AG04449 (cell line): ENCODE measurements at places on chromosomes 7 and 10.

GRCh38 chr7:38189231-38189938 lies 11.3 kb downstream of the STARD3NL start:
- DNase-seq: no peak

GRCh38 chr7:42350801-42351200 lies 113.8 kb upstream of the GLI3 start:
- no peak for DNase-seq

DNA sequence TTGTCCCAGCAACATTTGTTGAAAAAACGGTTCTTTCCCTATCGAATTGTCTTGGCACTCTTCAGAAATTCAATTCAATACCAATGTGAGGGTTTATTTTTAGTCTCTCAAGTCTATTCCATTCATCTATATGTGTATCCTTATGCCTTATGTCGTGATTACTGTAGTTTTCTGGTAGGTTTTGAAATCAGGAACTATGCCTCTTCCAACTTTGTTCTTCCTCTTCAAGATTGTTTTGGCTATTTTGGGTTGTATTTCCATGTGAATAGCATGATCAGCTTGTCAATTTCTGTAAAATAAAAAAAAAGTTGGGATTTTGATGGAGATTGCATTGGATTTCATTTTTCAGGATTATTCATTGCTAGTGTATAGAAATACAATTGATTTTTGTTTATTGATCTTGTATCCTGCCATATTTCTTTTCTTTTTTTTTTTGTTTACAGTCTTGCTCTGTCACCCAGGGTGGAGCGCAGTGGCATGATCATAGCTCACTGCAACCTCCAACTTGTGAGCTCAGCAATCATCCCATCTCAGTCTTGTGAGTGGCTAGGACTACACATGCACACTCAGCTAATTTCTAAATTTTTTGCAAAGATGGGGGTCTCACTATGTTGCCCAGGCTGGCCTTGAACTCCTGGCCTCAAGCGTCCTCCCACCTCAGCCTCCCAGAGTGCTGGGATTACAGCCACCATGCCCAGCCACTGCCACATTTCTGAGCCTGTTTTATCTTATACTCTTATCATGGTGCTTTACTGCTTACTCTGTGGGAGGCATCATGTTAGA lies 46.2 kb upstream of the MKLN1 start:
- no peak for DNase-seq

DNA sequence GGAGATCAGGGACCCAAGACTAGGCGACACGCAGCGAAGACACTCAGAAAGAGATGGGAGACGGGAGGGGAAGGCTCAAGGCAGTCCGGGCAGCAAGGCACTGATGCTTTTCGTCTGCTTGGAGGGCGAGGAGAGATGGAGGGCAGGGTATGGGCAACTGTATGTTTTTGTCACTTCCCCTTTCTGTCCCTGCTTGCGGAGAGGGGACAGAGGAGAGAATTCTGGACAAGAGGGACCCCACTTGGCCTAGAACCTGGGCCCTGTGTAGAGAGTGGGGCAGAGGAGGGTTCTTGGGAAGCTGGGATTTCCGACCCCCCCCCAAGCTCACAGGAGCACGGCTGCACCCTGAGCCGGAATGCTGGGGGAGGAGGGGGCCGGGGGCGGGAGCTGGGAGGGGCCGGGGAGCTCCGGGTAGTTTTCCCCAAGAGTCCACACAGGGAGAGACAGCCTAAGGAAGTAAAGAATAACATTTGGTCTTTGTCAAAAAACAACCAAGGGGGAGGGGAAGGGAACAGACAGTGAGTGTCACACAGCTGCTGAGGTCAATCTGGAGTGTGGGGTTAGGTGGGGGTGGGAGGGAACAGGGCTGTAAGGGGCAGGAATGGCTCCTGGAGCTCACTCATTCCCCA lies 1.8 kb downstream of the LRCH4 start:
- DNase-seq: no peak

GRCh38 chr10:75602341-75602740 lies 170.9 kb downstream of the LRMDA start:
- no peak for DNase-seq

GRCh38 chr7:25775999-25776743 lies 375.8 kb upstream of the NFE2L3 start:
- DNase-seq: no peak

DNA sequence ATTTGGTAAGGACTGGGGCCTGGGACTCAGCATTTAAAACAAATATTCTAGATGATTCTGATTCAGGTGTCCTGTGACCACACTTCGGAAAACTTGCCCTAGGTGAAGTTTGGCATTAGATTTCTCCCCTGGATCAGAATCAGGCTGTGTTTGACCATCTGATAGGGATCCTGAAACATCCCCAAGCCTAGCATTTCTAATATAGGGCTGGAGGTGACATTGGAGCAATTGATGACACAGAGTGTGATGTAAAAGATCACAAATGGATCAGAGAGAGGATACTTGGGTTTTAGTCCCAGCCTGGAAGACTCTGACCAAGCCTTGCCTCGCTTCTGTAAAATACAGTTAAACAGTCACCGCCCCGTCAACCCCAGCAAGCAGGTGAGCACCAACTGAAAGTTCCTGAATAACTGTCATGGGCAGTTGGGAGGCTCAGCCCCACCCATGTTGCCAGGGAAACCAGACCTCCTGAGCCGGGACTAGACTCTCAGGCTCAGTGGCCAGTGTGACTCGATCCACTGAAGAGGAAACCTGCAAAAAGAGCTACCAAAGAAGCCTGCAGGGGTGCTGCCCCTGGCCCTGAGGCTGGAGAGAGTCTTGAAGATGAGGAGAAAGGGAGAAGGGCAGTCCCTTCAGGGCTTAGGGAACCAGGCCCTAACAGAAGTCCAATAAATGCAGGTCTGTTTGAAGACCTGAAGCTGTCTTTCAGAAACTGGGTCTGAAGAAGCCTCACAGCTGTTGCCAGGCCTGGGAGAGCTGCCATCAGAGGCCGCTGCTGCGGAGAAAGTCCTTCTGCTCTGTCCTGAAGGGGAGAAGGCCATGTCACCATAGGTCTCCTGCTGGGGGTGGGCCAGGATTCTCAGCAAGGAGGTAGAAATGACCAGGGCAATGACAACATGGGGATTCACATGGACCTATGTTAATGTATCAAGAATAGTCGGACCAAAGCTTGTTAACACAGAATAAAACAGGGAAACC lies 126.1 kb upstream of the KCNMA1 start:
- DNase-seq: no peak

DNA sequence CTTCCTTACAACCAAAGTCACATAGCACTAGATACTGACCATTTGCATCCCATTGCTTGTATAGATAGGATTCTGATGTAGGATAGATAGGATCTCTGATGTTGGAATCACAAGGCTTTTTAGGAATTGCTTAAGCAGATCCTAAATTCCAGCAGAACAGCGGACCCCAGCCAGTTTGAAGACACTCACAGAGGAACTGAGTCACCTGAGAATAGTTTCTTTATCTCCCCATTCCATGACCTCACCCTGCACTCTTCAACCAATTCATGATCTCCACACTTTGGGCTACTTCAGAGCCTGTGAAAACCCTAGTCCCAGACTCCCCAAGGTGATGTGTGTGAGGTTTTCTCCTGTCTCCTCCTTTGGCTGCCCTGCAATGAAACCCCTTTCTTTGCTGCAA lies 179.4 kb downstream of the CNTNAP2 start:
- DNase-seq: no peak

GRCh38 chr7:152189061-152189460 lies 163.6 kb downstream of the GALNT11 start:
- no peak for DNase-seq

DNA sequence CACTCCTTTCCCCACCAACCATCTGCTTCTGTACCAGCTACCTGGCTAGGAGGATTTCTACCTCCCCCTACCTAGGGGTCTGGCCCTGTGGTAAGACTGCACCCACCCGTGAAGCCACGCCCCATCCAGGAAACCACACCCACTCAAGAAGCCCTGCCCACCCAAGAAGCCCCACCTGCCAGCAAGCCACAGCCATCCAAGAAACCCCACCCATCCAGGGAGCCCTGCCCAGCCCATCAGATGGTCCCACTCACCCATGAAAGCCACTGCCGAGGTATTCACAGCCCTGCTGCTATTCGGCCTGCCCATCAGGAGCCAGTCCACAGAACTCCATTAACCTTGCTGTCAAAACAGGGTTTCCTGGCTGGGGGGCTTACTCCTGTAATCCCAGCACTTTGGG lies 15.6 kb upstream of the MUC3A start:
- no peak for DNase-seq

- DNase-seq: no peak
Observed at GRCh38 chr10:128324058-128324827, 198.0 kb upstream of the MKI67 start.

DNA sequence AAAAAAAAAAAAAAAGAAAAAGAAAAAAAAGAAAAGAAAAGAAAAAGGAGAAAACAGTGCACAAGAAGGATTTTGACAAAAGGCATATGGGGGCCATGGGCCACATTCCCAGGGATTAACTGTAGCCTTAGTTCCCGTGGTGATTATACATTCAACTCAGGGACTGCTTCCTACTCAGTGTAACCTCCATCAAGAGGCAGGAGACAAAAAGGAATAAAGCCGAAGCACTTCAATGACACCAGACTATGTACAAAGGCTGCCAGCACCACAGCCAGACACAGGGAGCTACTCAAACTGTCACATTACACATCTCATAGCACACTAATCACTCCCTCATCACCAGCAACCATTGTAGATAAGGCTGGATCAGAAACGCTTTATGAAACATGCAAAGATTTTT lies 5.1 kb upstream of the PMPCB start:
- no peak for DNase-seq

DNA sequence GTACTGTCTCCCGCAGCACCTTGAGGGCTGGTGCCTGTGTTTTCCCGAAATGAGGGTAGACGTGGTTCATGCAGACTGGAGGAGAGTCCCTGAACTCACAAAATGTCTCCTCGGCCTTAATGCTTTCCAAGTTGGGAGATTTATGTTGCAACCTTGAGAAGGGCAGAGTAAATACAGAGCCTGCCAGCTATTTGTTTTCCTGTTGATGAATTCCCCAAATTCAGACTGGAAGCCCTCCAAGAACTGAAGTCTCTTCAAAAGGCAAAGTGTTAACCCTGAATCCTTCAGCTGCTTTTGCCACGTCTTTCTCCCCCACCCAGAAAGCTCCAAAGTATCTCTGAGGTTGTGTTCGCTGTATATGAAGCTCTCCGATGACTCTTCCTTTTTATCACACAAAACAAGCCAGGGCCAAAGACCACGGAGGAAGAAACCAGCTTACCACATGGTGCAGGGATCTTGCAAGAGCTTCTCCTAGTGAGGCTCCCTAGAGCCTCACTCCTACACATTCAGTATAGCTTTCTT lies 254.7 kb upstream of the NFE2L3 start:
- DNase-seq: no peak

DNA sequence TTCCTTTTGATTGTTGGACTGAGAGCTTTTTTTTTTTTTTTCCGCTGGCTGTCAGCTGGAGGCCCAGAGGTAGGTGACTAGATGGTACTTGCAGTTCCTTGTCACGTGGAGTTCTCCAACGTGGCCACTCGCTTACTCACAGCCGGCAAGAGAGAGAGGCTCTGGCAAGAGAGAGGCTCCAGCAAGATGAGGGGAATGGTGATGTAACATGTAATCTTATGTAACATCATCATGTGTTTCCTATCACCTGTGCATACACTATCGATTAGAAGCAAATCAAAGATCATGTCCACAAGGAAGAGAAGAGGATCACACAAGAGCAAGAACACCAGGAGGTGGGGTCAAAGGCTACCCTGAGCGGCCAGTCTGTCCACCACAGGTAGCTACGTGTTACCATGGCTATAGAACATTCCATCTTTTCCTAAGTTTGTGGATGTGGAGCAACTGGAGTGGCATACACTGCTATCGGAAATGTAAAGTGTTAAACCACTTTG lies 4.0 kb upstream of the BORCS7 start:
- DNase-seq: no peak

GRCh38 chr7:41696323-41696916 lies 6.5 kb downstream of the INHBA start:
- no peak for DNase-seq

- DNase-seq: no peak
Observed at GRCh38 chr10:32959006-32959920, 1.2 kb upstream of the ITGB1 start.

- DNase-seq: no peak
Observed at GRCh38 chr10:64376167-64376566, 855.0 kb downstream of the REEP3 start.

DNA sequence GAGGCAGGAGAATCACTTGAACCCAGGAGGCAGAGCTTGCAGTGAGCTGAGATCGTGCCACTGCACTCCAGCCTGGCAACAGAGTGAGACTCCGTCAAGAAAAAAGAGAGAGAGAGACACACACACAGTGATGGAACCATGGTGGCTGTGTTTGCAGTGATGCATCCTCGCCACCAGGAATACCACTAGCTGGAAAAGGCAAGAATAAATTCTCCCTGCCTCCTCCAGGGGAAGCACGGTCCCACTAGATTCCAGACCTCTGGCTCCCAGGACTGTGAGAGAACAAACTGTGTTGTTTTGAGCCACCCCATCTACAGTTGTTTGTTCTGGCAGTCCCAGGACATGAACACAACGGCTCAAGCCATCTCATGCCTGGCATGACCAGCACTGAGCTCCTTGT lies 320.3 kb upstream of the FOXK1 start:
- no peak for DNase-seq

DNA sequence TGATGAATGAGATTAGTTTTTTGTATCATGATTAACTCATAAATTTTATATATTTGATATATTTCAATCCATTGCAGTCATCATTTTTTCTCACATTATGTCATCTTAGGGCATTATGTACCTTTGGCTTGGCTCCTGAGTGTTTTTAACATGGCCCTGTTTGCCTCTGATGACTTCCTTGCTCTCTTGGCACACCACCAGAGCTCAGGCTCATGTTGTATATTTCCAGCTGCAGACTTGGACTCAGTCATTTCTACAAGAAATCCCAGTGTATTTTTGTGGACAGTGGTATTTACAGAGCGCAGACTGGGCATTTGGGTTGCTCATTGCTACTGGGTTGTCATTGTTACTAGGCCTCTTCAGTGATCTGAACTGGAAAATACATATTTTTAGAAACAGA lies 188.5 kb downstream of the ADRA2A start:
- no peak for DNase-seq

GRCh38 chr7:158325530-158326381 lies 261.9 kb downstream of the PTPRN2 start:
- no peak for DNase-seq

DNA sequence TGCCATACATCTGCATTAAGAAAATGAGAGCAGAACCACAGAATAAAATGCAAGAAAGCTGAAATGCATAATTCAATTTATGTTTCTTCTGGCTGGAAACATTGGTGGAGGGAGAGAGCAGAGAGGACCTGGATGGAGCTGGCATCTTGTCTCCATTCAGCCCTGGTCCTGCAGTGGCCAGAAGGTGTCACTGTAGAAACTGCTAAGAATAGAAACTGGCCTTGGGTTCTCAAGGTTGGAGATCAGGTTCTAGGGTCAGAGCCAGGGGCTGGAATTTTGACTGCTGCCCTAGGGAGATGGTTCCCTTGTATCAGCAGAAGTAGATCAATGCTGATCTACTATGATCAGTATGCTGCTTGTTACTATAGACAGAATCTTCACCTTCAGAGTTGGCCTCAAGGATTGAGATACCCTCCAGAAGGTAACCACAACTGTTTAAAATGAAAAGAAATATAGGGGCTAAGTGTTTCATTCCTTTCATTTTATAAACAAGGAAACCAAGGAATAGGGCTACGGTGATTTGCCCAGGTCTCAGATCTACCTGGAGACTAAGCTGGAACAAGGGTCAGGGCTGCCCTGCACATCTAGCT lies 13.1 kb downstream of the TAS2R41 start:
- DNase-seq: no peak
